ENCODE measurements at places on chromosomes 13 and 19.

DNA sequence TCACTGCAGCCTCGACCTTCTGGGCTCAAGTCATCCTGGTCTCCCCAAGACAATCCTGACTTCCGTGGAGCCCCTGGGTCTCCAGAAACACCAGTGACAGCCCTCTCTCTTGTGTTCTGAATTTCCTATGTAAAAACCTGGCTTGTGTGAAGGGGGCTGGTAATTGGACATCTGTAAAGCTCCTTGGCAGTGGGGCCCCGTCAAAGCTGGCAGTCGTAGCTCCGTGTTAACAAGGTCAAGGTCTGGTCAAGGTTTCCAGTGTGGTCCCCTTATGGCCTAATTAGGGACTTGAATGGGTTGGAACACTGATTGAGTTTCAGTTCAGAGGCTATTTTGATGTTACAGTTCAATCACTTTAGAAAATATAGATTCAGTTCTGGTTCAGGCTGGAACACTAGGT is 32.8 kb upstream of the NDUFS7 start:
- no peak for DNase-seq

DNA sequence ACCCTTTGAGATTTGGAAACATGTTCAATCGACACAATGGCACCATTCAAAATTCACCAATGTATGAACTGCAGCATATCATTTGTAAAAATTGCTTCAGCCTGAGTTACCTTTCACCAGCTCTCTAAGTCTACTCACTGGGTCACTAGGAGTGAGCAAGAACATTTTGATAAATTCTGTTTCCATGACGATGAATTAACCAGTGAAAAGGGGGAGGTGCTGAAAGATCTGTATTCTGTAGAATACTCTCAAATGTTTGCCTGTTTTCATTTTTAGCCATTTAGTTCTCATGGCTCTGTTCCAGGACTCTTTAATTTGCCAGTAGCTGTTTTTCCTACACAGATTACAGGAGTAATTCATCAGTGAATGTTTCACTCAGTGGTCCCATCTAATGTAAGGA is 883.4 kb downstream of the DIAPH3 start:
- DNase-seq = no peak

- no peak for DNase-seq
These were observed 325.8 kb downstream of the LMO7 start for GRCh38 chr13:75961911-75962310.

- no peak for DNase-seq
These were observed 418.9 kb downstream of the KLF12 start for GRCh38 chr13:73715114-73715910.

GRCh38 chr13:23744315-23744714 is 144.9 kb downstream of the MIPEP start:
- no peak for DNase-seq
